ENCODE measurements at places on chromosomes 5 and 9.

GRCh38 chr5:137566118-137566541 is 67.0 kb upstream of the SPOCK1 start:
- no peak for DNase-seq

DNA sequence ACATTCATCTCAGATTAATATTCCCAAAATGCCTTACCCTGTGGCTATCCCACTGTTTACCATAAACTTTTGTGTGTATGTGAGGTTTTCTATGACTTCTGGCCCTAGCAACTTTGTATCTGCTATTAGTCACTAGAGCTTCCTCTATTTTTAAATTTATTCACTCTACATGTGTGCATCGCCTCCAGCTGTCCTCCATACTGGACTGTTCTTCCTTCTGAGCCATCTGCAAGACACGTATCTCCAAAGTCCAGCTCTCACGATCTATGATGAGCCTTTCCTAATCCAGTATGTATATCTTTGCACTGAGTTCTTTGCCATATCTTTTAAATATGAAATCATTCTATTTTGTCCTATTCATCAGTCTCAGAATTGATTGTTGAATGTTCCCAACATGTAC is 1.7 kb upstream of the GNG10 start:
- DNase-seq, result no peak

- DNase-seq, result no peak
These were observed 79.5 kb downstream of the SREK1 start for GRCh38 chr5:66223637-66224036.

GRCh38 chr5:92086059-92086811 is 703.1 kb upstream of the ARRDC3 start:
- DNase-seq, result no peak

Data from breast epithelium (tissue), 4 donors.